ENCODE measurements at places on chromosomes 7 and 10. TPM values are rescaled to one million over a fixed set of nuclear protein-coding genes. Genes with fewer than 3 reads are reported as not detected.

Gene CDC14C
- 0.11 TPM for polyA plus RNA-seq

Gene GDF10
- 2.4 TPM for polyA plus RNA-seq

Gene PLEKHS1
- 0.11 TPM for polyA plus RNA-seq

Gene SPACDR
- 0.99 TPM for polyA plus RNA-seq

Gene SMKR1
- polyA plus RNA-seq, result 2.4 TPM

Data from renal cortex interstitium (tissue), 15 donors.